ENCODE measurements at places on chromosomes 5 and 9.

- no peak for DNase-seq
Observed at GRCh38 chr5:59058969-59059687, 476.3 kb downstream of the RAB3C start.

GRCh38 chr9:131657037-131657377 is 82.9 kb downstream of the RAPGEF1 start:
- peak; percentile 30 for DNase-seq

DNA sequence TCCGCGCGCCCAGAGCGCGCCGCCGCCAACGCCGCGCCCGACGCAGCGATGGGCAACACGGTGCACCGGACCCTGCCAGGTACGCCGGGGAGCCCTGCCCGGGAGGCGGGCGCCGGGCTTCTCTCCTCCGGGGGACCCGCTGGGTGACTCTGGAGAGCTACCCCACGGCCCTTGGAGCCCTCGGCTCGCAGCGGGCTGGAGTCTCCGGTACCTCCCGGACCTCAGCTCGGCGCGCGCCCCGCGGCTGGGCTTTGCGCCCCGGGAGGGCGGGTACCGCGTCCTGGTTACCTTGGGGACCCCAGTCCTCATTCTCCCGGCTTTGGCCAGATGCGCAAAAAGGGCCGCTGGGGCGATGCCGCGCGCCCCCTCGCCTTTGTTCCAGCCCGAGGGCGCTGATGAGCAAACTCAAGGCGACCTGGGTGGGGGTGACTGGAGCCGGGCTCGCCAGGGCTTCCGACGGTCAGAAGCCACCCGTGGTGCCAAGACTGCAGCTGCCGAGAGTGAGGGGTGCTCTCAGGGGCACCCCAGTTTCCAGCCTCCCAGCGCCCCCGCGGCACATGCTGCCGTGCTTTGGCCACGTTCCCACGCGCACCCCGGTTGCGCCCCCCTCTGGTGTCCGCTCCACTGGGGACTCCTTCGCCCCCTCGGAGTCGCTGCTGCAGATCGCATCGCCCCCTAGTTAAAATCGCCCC is 442 bp downstream of the NEURL1B start:
- no peak for DNase-seq

DNA sequence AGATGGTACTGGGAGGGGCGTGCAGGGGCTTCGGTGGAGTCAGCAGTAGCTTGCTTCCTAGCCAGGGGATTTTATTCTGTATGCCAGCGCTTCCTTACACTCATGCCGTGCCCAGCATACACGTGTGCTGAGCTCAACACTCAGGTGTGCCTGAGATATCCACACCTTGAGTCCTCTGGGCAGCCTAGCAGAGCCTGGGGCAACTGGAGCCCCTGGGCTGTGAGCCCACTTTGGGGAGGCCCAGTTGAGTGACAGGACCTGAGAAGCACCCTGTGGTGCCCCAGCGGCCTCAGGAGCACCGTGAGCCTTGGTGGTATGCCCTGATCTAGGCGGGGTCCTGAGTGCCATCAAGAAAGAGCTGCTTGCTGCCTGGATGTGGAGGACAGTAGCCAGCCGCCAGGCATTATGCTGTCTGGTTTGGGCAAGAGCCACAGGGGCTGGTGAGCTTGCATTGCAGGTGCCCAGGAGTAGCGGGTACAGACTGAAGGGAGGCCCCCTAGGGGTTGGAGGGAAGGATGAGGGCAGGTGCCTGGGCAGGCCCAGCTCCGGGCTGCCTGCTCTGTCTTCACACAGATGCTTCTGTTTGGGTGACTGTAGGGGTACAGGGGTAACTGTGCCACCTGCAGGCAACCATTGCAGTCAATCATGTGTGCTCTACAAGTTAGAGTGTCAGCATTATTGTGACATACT is 42.9 kb downstream of the BNIP1 start:
- no peak for DNase-seq

DNA sequence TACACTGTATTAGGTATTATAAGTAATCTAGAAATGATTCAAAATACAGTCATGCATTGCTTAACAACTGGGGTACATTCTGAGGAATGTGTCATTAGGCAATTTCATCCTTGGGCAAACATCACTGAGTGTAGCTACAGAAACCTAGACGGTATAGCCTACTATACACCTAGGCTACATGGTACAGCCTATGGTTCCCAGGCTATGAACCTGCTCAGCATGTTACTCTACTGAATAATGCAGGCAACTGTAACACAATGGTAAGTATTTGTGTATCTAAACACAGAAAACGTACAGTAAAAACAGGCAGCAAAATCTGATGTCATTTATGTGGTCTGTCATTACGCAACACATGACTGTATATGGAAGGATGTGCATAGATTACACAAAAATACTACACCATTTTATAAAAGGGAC is 96.8 kb downstream of the RAPGEF6 start:
- no peak for DNase-seq

DNA sequence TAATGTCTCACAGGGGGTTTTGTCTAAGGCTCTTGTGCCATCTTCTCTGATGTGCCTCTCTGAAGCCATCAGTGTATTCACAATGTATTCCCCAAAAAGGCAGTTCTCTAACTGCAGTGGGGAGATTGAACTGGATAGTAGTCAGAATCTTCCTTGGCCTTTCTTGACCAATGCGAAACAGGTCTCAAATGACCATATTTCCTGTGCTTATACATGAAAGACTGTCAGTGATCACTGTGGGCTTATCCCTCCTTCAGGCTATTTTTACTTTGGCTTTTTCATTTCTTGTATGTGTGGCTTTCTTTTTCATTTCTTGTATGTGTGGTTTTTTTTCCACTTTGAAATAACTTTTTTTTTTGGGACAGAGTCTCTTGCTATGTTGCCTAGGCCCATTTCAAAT is 19.7 kb downstream of the HMGXB3 start:
- DNase-seq: no peak

GRCh38 chr5:40171971-40172370 is 507.7 kb upstream of the PTGER4 start:
- no peak for DNase-seq

DNA sequence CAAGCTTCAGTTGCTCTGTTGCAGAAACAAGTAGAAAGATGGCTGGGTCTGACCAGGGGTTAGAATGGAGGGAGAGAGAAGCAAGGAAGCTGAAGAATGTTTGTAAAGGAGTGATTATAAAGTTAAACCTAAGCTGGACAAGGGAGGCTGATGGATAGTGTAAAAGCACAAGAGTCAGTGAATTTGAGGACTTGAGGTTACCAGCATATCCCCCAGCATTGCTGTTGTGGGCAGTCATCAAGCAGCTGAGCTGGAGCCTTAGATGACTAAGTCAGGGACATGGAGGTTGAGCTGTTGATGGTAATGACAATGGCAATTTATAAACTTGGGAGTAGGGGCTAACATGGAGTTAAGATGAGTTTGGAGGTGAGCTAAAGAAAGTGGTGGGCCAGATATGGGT is 131.5 kb downstream of the ERCC6L2 start:
- no peak for DNase-seq

GRCh38 chr9:88342246-88342645 is 46.0 kb upstream of the SPIN1 start:
- no peak for DNase-seq

DNA sequence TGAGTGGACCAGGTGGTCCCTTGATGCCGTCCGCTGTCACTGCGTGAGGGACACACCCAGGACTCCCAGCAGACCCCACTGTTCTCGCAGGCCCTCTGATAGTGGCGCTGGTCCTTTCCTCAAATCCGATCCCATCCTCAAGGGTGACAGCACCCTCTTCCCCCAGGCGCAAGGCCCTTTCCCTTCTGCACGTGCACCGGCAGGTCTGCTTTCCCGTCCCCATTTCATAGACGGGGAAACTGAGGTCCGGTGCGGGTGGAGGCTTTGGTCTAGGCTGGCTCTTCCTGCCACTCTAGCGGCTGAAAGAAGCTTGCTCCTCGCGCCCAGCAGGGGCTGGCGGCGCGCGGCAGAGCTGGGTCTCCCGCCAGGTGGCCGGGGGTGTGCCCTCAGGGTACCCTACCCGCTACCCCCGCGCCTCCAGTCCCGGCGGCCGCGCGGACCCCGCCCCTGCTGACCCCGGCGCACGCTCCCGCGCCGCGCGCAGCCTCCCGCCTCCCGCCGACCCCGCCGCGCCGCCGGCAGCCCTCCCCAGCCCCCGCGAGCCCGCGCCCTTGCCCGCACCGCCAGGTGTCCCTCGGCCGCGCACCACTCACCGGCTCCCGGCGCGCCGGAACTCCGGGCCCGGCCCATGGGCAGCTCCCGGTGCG is 453 bp downstream of the RASGEF1C start:
- DNase-seq: no peak

- DNase-seq: no peak
Observed at GRCh38 chr5:107211630-107212029, 459.1 kb downstream of the EFNA5 start.

DNA sequence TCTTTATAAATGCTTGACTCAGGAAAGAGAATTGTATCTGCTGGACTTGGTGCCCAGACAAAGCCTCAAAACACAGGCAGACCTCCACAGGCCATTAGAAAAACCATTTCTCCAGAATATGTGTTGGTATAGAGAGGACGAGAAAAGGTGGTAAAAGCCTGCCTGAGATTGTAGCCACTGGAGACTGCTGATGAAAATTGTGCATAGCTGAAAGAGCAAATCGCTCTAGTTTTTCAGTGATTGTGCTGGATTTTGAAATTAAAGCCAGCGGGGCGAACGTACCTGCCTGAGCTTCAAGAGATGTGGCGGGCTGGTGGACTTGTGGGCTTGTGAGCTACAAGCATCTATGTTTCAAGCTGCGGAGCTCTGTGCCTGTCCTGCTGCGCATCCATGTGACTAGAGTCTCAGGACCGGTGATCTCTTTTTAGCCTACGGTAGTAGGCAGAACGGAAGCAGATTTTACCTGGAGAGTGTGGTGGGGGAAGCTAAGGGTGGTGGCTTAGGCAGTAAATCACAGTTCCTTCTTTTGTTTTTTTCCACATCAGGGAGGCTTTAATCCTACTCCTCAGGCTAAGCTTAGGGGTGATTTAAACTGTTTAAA is 193.6 kb downstream of the SREK1 start:
- no peak for DNase-seq

GRCh38 chr5:95915999-95916686 is 45.5 kb downstream of the ELL2 start:
- no peak for DNase-seq

- DNase-seq: no peak
Observed at GRCh38 chr9:14081745-14082144, 232.2 kb downstream of the NFIB start.

GRCh38 chr9:122115176-122116035 is 22.3 kb upstream of the TTLL11 start:
- no peak for DNase-seq

GRCh38 chr5:167726642-167727041 is 564.8 kb upstream of the WWC1 start:
- DNase-seq: no peak

DNA sequence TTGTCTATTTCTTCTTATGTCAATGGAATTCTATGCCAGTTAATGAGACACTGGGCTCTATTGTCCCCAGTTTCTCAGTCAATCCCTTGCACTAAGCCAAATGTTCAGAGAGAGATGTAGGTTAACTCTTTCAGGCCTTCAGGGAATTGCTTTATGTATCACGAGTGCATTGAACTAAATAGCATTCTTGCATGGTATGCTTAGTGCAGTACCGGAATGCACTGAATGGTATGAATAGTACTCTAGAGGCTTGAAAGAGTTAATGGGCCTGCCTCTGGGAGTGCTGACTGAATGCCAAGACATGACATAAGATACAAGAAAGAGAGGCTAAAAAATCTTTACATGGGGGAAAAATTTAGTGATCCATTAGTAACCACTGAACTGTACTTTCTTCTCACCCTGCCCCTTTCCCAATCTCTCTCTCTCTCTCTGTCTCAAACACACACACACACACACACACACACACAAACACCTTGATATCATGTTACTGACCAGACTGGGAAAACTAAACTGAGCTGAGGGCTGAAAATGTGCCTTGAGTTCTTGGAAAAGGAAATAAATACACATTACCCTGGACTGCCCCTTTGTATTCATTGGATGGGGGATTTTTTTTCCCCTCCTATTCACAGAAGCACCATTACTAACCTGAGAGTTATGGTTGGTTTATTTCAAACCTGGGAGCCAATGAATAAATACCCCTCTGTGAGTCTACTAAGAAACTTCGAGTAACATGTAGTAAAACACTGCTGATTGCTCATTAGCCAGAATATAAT is 35.4 kb upstream of the TMC1 start:
- DNase-seq: no peak

GRCh38 chr9:107173422-107174180 is 109.5 kb upstream of the RAD23B start:
- DNase-seq: no peak

DNA sequence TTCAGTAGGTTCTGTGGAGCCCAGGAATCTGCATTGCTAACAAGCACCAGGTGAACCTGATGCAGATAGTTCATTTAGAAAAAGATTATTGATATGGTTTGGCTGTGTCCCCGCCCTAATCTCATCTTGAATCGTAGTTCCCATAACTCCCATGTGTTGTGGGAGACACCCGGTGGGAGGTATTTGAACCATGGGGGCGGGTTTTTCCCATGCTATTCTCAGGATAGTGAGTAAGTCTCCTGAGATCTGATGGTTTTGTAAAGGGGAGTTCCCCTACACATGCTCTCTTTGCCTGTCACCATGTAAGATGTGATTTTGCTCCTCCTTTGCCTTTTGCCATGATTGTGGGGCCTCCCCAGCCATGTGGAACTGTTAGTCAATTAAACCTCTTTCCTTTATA is 212.0 kb downstream of the RAB3C start:
- DNase-seq: no peak

GRCh38 chr9:105233873-105234272 is 10.6 kb upstream of the SLC44A1 start:
- no peak for DNase-seq

DNA sequence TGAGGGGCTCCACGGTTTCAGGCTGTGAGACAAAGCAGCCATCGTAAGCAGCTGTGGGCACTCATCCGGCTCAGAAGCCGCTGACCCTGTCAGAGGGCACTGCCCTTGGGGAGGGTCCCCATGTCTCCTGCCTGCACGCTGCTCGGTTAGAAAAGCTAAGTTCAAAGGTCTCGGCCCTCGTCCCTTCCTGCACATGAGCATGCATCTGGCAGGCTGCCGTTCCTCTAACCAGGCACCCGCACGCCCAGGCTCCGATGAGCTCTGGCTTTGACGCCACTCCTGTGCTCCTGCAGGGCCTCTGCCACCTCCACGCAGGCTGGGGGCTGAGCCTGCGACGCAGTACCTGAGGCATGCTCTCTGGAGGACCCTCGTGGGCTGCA is 51.3 kb downstream of the NKD2 start:
- no peak for DNase-seq

Data from CD4-positive, alpha-beta T cell treated with Interleukin-6 at 100 ng/mL for 8 hours (primary cell).